ENCODE measurements at places on chromosomes 13 and 19.

DNA sequence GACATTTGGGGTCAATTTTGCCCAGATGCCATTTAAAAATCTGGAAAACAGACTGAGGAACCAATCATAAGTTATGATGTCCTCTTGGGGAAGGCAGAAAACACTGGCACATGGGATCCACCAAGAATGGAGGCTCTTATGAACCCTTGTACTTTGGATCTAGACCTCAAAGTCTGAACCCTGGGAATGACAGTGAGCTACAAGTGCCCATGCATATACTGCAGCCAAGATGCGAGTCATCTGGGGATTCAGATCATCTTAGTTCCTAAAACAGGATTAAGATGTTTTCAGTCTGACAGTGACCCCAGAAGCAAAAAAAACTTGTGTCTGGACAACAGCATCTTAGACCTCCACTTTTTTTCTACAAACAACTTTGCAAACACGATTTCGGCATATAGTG is 100.2 kb upstream of the SIAH3 start:
- no peak for DNase-seq

DNA sequence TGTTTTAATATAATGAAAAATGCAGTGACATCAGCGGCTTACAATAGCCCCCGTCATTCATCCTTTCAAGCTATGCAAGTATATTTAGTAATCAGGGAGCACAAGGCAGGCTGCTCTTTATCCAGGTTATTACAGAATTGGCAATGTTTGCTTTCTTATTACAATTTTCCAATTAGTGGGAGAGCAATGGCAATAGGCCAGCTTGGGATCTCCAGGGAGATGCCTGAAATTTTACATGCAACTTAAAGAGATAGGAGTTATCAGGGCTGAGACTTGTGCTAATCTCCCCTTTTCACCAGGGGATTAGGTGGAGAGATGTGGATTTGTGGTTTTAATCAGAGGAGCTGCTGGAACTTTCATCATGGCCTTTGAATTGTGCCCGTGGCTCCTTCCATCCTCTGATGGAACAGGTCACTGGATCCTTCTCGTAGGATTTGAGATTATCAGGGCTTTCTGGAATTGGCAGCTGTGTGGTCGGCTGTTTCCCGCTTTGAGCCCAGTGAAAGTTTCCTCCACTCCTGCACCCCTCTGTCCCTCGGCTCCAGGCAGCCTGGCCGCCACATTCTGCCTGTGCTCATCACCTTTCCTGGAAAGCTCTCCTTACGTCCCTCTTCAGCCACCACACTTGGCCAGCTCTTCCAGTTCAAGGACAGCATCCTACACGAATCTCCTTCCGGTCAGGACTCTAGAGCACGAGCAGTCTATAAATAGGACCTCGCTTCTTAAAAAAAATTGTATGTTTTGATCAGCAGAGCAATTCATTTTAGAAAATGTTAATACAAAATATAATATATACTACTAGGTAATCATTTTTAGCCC is 47.0 kb downstream of the CBY2 start:
- no peak for DNase-seq

GRCh38 chr13:113905942-113906341 is 42.1 kb upstream of the GAS6 start:
- no peak for DNase-seq

- no peak for DNase-seq
Observed at GRCh38 chr19:44192127-44192526, 20.2 kb upstream of the ZNF227 start.

DNA sequence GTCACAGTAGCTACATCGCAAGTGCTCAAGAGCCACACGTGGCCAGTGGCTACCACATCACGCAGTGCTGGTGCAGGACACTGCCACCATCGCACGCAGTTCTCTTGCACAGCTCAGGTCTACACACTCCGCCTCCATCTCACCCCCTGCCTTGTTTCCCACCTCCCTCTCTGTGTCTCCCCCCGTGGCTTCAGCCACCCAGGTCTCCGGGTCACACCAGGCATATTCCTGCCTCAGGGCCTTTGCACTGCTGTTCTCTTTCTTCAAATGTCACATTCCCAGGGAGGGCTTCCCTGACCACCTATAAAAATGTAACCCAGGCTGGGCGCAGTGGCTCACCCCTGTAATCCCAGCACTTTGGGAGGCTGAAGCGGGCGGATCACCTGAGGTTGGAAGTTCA is 10.6 kb downstream of the CCDC8 start:
- DNase-seq = no peak

- no peak for DNase-seq
Observed at GRCh38 chr13:24212674-24213073, 52.2 kb downstream of the SPATA13 start.

- DNase-seq = no peak
Observed at GRCh38 chr13:114236227-114236626, 1.5 kb downstream of the CDC16 start.

- no peak for DNase-seq
Observed at GRCh38 chr13:112721198-112722104, 31.6 kb downstream of the ATP11A start.

- DNase-seq = peak; percentile 95
Observed at GRCh38 chr19:53980539-53981375, 10.7 kb upstream of the CACNG6 start.

All from H9 (cell line).